CD4-positive, alpha-beta T cell treated with Interleukin-10 for 1 hour (primary cell): ENCODE measurements at places on chromosomes 6 and 20.

DNA sequence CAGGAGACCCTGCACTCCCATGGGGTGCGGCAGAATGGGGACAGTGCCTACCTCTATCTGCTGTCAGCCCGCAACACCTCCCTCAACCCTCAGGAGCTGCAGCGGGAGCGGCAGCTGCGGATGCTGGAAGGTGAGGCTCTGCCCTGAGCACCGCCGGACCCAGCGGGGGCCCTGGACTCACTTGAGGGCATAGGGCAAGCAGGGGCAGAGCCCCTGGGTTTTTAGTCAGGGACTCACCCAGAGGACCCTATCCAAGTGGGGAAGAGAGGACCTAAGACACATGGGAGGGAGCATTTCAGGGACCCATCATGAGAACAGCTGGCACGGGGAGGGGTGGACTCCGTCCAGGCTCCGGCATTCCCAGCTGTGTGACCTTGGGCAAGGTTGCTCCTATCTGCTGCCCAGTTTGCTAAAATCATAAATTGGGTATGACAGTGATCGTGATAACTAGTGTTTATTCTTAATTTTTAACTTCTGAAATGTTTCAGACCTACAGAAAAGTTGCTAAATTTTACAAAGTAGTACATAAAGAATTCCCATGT lies 9.8 kb downstream of the RBCK1 start:
- no peak for DNase-seq

GRCh38 chr6:168596344-168596743 lies 155.4 kb downstream of the SMOC2 start:
- DNase-seq, result no peak

DNA sequence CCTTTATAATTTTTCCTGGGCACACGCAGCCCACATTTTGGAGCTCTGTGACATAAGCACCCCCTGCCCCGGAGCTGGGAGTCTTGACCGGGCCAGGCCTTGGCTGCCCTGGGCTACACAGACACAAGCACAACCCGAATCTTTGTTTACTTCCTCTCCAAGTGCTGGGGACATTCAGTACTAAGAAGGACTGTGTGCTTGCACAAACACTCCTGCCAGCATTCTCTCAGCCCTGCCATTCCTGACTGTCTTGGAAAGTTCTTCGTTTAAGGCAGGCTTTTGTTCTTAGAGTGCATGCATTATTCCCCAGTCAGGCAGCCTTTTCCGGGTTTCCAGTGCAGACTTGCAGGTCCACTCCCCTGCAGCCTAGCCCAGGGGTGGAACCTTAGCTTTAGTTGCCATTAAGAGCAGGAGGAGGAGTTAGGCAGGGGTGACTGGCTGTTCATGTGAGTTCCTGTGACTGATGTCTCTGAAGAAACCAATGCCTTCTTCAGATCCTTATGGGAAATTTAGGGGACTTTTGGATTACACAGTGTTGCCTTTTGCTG lies 28.6 kb downstream of the FOXO3 start:
- DNase-seq, result no peak

DNA sequence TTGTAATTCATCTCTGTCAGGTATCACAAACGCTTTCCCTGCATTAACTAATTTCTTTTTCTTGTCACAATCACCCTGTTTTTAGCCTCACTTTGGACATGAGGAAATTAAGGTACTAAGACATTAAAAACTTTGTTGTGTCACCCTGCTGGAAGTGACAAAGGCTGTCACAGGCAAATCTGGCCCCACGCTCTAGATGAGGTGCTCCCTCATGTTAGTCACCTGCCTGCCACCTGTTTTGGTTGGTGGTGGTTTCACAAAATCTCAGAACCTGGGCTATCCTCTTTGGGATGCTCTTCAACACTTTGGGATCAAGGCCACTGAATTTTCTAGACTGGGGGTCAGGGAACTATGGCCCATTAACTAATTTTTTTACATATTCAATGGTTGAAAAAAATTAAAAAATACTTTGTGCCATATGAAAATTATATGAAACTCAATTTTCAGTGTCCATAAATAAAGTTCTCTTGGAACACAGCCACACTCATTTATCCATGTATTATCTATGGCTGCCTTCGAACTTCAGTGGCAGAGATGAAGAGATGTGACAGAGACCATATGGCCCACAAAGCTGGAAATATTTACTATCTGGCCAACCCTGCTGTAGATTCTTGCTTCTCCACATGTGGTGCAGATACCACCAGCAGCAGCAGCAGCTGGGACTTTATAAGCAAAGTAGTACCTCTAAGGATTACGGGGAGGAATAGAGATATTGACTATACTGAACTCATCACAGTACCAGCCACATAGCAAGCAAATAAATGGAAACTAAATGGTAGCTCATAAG lies 16.1 kb upstream of the TNFAIP3 start:
- no peak for DNase-seq

DNA sequence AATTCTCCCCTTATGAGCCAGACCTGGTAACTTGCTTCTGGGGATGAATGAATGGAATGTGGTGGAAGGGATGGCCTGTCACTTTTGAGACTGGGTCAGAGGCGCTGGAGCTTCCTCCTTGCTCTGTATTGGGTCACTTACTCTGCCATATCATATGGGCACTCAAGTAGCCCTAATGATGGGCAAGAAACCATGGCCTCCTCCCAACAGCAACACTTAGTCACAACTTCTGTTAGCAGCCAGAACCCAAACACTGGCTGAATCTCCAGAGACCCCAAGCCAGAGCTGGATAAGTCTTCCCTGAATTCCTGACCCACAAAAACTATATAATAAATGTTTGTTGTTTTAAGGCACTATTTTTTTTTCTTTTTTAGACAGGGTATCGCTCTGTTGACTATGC lies 5.5 kb downstream of the E2F1 start:
- DNase-seq, result no peak

DNA sequence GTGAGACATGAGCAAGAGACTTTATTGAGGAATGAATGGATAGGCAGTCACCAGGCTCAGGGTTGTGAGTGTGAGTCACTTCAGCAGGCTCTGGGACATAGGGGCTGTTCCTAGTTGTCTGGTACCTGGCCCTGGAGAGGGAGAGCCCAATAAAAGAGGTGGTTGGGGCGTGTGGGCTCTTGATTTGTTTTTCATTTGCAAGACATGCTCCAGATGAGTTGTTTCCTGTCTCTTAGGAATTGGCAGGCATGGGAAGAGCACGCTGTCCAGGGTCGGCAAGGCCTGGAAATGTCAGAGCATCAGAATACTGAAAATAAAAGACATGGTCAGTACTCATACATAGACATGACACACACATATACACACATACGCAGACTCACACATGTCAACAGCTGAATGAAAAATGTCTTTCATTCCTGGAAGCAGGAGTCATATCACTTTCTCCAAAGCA lies 166.3 kb upstream of the SULF2 start:
- no peak for DNase-seq

GRCh38 chr20:56173438-56173837 lies 75.1 kb upstream of the MC3R start:
- no peak for DNase-seq

DNA sequence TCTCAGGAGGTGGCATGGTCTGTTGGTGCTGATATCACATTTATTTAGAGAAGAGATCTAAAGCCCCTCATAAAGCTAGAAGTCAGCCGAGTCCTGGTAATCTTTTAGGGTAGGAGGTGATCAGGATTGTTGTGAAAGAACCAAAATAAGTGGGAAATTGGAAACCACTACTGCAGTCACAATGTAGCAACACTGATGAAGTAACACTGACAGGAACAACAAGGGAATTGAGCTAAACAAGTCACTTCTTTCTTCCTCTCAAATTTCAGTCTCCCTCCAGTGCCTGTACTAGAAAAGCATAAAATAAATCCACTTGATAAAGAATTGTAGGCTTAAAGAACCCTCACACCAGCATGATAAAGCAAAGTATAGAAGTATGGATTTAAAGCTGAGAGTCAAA lies 1509.0 kb downstream of the GRIK2 start:
- DNase-seq, result no peak

DNA sequence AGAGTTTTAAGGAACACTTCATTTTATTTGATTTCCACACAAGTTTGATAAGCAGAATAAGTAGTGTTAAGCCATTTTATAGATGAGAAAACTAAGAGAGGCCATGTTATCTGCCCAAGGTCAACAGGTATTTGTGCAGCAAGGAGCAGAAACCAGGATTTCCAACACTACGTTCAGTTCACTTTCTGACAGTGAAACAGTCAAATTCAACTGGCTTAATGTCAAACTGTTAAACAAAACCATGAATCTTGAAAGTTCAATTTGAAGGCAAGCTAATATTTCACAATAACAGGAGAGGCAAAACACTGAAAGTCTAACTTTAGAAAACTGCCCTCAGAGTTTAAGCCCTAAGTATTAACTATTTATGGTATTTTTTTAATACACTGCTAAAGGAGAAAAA lies 32.6 kb downstream of the DTNBP1 start:
- no peak for DNase-seq

DNA sequence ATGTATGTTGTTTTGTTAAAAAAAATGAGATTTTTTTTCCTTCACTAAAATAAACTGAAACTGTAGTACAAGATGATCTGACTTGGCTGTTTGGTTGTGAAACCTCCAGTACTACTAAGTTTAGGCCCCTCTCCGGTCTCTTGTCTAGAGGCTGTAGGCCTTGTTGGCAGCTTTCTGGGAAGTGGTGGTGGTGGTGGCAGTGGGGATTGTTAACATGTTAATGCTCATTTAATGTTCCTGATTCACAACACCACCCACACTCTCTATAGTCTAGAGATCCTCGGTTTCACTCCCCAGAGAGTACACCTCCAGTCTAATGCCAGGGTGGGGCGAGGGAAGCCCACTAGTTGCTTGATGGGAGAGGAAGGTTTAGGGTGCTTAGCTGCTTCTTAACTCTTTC lies 24.1 kb downstream of the STK4 start:
- DNase-seq, result peak; percentile 37

- no peak for DNase-seq
Measured at GRCh38 chr6:43759136-43759906, 10.7 kb upstream of the VEGFA start.

DNA sequence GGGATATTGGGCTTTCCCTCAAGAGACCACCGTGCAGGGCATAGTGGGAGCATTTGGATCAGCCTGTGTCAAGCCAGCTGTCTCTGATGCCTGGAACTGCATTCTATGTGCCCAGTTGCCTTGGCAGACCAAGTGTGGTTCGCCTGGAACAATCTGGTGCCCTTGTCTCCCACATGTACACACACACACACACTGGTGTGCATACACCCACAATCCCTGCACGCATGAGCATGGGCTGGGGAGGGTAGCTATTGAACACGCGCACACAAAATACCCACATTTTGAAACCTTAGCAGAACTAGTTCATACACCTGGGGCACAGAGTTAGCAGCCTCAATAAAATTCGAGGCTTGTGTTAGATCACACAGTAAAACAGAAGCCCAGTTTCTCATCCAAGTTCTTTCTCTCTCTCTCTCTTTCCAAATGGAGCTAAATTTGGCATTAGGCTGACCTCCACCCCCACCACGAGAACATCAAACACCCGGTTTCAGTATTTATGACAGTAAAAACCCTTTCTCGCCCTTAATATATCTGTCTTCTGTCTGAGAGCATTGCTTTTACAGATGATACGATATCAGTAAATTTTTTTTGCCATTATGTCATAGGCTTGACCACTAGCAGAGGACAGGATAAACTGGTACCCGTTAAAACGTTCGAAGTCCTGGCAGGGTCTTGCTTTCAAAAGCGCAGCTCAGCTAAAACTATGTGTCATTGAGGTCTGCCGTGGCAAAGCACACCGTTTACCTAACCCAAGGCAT lies 18.2 kb upstream of the NFATC2 start:
- no peak for DNase-seq

DNA sequence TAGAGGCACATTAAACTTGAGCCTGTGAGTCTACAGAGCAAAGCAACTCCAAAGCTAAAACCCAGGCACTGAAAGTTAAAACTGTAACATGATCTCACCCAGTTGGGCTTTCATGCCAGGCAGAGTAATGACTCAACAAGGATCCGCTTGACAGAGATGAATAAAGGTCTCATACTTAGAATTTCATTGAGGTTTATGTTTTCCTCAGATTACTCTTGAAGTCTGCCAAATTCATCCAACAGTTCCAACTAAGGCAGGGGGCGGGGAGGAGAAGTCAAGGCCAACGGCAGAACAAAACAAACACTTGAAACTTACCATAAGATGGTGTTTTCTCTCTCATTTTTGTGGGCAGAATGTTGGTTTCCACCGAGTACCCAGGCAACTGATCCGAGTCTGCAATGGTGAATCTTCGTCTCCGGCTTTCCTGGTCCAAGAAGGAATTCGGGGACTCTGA lies 54.0 kb upstream of the IPCEF1 start:
- DNase-seq, result no peak

DNA sequence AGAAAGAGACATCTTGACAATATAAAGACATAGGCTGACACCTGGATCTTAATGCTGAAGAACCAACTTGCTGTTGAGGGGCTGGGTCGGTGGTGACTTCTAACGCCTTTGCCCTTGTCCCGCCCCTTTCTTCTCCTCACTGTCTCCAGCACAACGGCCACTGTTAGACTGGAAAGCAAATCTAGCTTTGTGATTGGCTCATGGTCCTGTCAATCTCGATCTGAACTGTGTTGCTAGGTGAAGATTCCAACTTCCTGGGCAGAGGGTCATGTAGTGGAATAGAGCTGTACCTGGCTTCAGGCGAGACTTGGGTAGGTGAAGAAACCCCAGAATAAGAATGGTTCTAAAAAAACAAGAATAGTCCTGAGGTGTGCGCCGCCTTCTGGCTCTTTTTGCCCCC lies at the start of gene PGK2:
TSS of gene PGK2 (minus strand) at position 110 of the 400 bp plus-strand sequence. CDS start at position 12, 98 bp downstream.
- DNase-seq, result no peak

DNA sequence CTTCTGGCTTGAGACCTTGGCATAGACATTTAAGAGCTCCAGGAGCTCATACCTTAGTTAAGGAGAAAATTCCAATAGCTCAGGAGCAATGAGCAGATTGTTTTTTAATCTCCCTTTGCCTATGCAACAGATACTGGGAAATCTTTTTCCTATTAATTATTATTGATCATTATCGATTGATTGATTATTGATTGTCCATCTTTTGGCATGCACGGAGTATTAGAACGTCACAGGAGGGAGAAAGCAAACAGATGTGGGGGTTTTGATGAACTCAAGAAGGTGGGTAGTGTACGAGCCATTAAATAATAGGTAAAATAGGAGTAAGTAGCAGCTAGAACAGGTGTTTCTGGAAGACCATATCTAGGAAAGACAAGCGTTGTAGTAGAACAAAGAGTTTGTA lies 205.0 kb downstream of the DOK5 start:
- DNase-seq, result no peak

DNA sequence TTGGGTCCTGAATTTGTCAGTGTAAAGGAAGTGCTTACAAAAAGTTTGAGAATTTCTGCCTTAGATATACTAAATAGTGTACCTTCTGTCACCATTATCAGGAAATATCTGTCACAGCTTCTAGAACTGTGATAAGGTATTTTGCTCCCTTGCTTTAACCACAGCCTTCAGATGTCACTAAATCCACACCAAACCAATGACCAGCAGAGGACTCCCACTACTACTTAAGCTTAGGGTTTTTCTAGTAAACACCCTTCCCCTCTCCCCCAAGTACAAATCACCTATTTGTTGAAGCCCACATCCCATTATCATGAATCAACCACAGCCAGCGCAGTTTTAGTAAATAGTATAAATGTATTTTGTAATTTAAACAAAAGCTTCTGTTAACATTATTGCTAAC lies 8.6 kb upstream of the JPH2 start:
- no peak for DNase-seq
